GM13977 (cell line): ENCODE measurements at places on chromosomes 12 and 14.
A peak's percentile ranks its signal among the peaks of the same experiment; 100 is the strongest.

GRCh38 chr12:118103601-118104382 lies at the start of gene VSIG10:
TSS of gene VSIG10 (minus strand) at chr12:118104011. CDS start at chr12:118103671, 340 bp downstream.
- peak; percentile 69 for DNase-seq

GRCh38 chr14:50615552-50615951 lies 52.6 kb downstream of the SAV1 start:
- DNase-seq: no peak

DNA sequence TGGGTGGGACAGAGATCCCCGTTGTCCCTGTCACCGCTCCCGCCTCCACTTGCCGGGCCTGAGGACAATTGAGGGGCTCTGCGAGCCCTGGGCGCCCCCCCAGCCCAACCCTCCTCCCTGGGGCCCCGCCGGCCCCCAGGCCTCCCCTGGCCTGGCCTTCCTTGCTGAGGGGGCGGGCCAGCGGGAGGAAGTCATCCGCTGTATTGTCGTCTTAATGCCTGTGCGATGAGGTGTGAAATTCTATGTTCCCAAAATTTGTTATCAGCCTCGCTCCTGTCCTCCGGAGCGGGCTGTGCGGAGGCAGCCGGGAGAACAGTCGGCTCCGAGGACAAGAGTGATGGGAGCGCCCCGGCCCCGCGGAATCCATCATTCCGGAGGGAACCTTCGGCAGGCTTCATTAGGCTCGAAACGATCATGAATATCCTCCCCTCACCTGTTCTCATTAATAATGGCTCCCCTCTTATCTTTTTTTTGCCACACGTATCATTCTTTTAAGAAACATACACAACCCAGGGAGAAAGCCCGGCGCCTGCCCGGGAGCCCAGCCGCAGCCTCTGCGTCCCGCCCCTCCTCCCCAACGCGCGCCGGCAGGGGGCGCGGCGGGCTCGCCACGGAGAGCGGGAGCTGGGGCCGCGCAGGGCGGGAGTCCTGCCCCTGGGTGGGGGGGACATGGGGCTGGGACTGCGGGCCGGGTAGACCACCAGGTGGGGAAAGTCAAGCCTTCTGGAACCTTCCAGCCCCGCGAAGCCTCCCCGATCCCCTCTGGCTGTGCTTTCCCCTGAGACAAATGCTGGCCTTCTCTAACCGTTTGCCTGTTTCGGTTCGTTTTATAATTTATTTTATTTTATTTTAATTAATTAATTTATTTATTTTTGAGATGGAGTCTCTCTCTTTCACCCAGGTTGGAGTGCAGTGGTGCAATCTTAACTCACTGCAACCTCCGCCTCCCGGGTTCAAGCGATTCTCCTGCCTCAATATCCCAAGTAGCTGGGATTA lies 17.1 kb upstream of the DLK1 start:
- DNase-seq: no peak

GRCh38 chr12:42749239-42749638 lies 159.7 kb upstream of the PRICKLE1 start:
- DNase-seq: no peak

DNA sequence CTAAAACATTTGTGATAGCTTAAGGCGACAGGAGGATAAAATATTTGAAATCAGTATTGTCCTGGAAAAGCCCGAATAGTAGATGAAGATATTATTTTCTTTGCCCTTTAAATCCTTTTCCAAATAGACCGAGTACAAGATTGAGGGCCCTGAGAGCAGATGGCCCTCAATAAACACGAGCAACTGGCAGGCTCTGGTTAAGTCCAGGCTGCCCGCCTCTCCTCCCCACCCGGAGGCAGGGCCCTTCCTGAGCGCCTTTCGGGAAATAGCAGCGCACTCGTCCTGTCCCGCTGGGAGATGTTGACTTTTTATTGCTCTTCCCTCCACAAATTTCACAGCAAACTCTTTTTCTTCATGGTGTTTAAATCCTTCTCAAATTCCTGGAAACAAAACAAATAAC lies 50.8 kb upstream of the MAX start:
- DNase-seq: no peak

DNA sequence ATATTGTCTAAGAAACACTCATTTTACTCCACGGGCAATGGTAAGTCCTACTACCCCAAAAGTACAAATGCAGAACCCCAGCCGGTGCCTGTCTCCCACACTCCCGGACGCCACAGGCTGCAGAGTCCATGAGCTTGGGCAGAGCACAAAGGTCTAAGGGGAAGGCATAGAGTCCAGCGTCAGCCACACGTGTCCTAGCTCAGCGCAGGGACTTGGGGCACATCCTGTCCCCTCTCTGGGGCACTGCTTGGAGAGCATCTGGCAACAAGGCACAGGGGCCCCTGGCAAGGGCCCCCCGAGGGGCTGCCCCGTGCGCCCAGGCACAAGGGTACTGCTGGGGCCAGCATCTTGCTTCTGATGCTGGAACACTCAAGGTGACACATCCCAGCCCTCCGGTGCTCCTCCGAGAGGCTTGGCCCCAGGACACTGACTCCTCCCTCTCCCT lies 58.4 kb downstream of the BCL11B start:
- no peak for DNase-seq

GRCh38 chr12:9699898-9700605 lies 30.5 kb downstream of the CLEC2D start:
- no peak for DNase-seq

- DNase-seq: no peak
Observed at GRCh38 chr12:90393089-90393488, 561.9 kb downstream of the CCER1 start.

DNA sequence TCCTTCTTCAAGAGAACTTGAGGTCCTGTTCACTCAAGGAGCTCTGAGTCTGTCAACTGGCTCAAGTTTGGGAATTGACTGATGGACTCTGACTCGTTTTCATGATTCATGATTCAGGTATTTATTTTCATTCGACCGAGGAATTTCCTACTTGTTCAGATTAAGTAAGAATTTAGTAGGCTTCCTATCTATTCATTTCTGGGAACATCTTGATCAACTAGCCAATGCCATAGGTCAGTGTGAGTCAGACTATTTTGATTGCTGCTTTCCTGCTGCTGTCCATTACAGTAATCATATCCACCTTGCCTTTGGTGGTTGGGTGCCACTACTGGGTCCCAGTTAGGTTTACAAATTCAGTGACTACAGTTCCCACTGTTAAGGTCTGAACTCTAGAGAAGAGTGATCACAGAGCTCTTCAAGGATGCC lies 6.1 kb downstream of the FAM186A start:
- DNase-seq: no peak

GRCh38 chr12:127675936-127676335 lies 591.0 kb upstream of the TMEM132C start:
- no peak for DNase-seq

- no peak for DNase-seq
Observed at GRCh38 chr12:124509676-124510300, 57.6 kb downstream of the NCOR2 start.

GRCh38 chr12:544941-545635 lies 85.3 kb downstream of the B4GALNT3 start:
- DNase-seq: no peak

DNA sequence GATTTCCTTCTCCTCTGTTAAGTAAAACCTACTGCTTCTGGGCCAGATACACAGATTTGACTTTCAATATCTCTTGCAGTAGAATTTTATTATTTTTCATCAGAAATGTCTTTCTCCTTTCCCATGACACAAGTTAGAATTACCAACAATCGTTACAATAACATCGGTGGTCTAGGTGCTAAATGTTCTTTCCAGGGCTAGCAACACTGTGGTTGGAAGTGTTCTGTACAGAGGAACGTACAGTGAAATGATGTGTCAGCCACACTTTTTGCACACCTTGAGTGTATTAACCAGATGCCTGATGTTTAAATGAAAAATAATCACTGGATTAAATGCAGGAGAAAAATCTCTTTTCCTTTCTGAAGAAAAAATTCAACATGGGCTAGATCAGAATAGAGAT lies 27.7 kb upstream of the KLRD1 start:
- DNase-seq: no peak

- no peak for DNase-seq
Observed at GRCh38 chr12:51915003-51915625, 7.8 kb downstream of the ACVRL1 start.

DNA sequence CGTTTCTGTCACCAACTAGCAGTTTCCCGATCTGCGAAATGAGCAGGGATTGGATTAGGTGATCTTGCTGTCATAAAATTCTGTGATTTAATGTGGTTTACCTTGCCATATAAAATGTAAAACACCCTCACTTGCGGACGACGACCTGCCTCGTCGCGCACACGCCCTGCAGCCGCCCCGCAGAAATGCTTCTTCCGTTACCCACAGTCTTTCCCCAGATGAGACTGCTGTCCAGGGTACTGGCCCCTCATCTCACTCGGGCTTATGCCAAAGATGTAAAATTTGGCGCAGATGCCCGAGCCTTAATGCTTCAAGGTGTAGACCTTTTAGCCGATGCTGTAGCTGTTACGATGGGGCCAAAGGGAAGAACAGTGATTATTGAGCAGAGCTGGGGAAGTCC lies 17.7 kb upstream of the FOXJ2 start:
- DNase-seq: no peak

- no peak for DNase-seq
Observed at GRCh38 chr12:89383235-89384049, 31.1 kb upstream of the DUSP6 start.

DNA sequence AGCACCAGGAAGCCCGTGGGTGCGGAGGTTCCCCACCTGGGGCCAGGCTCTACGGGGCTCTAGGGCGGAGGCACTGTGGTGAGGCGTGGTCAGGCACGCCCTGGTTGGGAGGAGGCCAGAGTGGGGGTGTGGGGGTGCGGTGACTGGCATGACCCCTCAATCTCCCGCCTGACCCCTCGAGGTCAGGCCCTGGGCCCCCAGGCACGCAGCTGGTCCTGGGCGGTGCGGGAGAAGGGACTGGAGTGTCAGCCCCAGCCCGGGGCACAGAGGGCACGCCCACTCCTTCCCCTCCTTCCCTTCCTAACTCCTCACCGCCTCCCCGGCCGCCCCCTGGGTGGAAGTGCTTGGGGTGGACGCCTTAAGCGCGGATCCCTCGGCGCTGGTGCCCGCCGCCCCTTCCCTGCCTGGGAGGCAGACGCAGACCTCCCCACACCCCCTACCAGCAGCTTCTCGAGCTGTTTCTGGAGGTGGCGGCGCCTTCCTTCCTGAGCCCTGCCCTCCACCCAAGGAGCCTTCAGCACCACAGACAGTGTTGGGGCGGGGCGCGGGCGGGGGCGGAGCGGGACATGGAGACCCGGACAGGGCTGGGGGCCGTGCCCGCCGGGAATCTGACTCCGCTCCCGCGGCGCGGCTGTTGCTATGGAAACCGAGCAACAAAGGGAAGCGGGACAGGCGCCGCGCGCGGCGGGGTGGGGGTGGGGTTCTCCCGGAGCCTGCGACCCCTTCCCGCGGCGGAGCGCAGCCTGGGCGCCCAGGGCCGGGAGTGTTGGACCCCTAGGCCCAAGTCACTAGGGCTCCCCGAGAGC lies 741 bp upstream of the CRIP2 start:
- DNase-seq: peak; percentile 85

DNA sequence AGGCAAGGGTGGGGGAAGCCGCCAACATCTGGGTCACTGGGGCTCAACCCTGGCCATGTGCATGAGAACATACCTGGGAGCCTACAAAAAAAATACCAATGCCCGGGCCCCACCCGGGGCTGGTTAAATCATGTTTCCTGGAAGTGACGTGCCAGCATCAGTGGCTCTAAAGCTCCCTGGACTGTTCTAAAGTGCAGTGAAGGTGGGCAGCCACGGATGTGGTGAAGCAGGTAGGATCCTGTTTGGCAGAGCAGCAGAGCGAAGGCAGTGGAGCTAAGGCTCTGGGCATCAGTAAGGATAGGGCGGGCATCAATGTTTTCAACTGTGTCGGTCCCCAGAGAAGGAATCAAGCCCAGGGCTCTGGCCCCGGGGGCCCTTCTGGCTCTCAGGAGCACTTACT lies 525 bp upstream of the GPR68 start:
- DNase-seq: no peak

GRCh38 chr12:102326982-102327381 lies 129.3 kb upstream of the PMCH start:
- no peak for DNase-seq

GRCh38 chr12:130863298-130863697 lies 8.6 kb upstream of the RAN start:
- DNase-seq: no peak

DNA sequence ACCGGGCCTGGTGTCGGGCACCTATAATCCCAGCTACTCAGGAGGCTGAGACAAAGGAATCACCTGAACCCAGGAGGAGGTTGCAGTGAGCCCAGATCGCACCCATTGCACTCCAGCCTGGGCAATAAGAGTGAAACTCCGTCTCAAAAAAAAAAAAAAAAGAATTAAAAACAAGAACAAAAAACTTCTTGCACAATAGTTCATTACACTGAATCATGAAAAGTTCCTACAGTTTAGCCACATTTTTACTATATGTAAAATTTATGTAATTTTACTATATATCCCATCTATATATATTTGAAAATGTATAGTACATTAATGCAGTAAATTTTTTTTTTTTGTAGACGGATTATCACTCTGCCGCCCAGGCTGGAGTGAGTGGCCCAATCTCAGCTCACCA lies 4.6 kb downstream of the ATP5F1B start:
- DNase-seq: no peak

- peak; percentile 45 for DNase-seq
Observed at GRCh38 chr14:22084393-22085281, 411.0 kb upstream of the OR4E1 start.

GRCh38 chr14:72619881-72620280 lies 274.0 kb downstream of the DPF3 start:
- DNase-seq: no peak
